ENCODE measurements at places on chromosomes 3 and 15.

GRCh38 chr15:33735637-33736247, 232.6 kb upstream of the CHRM5 start:
- no peak for DNase-seq

DNA sequence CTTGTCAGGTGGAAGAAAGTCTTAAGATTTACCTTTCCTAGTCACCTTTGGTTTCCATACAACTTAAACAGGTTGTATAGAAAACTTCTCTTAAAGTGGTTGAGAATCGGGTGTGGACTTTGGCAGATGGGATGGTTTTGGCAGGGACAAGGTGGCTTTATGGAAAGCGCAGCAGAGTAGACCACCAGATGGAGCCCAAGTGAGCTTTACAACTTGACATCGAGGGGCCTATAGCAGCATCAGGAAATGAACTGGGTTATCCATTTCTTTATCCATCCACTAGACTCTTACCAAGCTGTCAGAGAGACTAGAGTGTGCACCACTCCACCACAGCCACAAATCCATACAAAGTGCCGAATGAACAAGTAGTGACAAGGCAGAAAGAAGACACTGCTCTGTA, 85.3 kb upstream of the MBNL1 start:
- no peak for DNase-seq

DNA sequence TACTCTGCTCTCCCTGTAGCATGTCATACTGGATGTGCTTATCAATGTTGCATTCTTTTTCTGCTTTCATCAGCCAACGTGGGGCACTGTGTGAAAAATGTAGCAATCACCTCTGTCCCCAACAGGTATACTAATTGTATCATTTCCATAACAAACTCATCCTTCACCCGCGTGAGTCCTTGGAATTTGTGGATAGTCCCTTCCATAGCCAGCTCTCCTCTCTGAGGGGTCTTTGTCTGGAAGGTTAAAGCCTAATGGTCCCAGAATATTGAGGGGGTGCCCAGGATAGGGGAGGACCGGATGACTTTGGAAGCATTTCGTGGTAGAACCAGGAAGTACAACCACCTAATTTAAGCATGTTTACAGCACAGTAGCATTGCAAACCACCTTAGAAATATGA, 124.6 kb downstream of the FOXB1 start:
- no peak for DNase-seq

DNA sequence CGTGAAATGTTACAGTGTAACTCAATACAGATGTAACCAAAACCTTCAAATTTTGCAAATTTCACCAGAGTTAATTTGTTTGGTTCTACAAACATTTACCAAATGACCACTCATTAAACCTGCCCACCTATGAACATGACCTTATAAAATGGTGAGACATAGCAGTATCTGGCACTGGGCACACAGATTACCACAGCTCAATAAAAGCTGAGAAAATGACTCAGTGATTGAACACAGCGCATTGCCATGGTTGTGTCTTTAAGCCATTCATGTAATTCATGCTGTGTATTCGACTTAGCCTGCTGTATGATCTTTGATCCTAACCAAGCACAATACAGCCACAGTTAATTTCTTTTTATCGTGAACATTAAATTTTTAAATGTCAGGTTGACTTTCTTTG, 11.3 kb downstream of the PPARG start:
- DNase-seq: no peak

DNA sequence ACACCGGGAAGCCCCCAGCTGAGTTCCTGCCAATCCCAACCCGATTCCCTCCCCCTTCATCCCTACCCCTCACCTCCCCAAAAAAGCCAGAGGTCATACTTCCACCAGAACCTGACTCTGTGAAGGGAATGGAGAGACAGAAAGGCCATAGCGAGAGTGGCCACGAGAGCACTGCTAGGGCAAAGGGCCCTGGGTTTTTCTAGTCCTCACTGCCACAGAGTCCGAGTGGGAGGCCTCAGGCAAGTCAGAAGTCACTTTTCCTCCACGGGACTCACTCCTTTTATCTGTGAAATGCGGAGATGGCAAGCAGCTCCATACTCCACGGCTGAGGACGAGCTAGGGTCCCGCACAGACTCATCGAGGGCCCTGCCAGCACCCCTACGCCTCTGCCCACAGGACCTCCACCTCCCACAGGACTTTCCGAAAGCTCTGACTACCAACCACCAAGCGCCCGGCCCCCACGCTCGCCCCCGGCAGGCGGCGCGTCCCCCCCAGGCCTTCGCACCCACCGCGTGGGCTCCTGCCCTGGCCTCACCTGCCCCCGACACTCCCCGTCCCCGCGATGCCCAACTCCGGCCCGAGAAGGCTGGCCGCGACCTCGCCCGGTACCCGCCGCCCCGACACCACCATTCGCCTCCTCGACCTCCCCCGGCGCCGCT, 792 bp downstream of the ATP13A3 start:
- DNase-seq: peak; percentile 37

DNA sequence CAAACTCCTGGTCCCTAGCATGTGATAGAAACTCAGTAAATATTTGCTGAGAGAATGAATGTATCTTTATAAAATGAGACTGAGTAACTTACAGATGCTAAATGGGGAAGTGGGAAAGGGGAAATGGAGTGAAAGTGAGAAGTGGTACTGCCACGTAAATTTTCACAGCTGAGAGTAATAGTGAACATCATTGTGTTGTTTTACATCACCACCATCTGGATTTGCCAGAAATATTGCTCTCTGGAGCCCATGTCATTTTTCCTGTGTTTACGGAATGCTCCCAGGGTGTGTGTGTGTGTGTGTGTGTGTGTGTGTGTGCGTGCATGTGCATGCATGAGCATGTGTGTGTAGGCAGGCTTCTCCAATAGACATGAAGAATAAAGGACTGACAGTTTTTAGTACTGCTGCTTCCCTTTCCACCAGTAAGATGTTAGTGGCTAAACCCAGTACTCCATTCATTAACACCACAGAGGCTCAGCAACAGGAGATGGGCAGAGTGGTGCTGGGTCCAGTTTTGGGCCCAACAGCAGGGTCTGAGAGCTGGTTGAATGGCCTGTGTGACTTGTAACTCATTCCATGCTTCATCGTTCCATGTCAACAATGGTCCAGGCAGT, 57.3 kb downstream of the DIPK2A start:
- DNase-seq: no peak

GRCh38 chr3:166696103-166696502, 684.0 kb downstream of the ZBBX start:
- DNase-seq: no peak

- no peak for DNase-seq
These were observed 542 bp downstream of the INKA1 start for GRCh38 chr3:49803465-49804140.

GRCh38 chr3:53142986-53143385, 12.8 kb upstream of the RFT1 start:
- no peak for DNase-seq

DNA sequence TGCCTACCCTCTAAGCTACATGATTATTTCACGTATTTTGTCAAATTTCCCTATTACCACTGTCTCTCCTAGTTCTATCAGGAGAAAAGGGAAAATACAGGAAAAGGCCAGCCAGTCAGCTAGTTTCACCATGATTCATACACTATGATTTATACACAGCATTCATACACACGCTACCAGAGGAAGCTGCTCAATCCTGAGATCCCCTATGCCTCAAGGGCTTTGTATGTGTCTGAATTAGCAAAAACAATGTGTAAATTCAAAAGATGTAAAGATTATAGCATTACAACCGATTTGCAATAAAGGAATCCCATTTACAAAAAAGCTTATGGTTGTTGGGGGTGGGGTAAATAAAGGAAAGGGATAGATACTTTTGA, 3.1 kb upstream of the ACKR4 start:
- no peak for DNase-seq

DNA sequence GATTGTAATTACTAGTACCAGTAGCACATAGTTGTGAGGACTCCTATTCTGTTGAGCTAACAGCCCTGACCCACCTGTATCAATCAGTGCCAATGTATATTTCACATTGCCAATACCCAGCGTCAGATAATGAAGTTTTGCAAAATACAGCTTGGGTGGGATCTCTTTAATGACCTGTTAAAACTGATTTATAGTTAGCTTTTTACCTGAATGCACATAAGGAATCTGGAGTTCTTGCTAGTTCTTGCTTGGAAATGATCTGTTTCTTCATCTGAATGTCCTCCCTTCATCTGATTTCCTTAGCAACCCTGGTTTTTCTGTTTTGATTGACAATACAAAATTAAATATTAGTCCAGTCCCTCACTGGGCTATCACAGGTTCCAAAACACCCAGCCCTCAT, 62.8 kb downstream of the LIPC start:
- DNase-seq: no peak

GRCh38 chr15:31340047-31340446, 13.4 kb downstream of the KLF13 start:
- DNase-seq: no peak

- no peak for DNase-seq
These were observed 113.8 kb upstream of the STRIT1 start for GRCh38 chr3:155407331-155407730.

- no peak for DNase-seq
These were observed 74.2 kb downstream of the NMD3 start for GRCh38 chr3:161295325-161295724.

- no peak for DNase-seq
These were observed 108.9 kb upstream of the TRIM42 start for GRCh38 chr3:140568842-140569520.

- no peak for DNase-seq
These were observed 142.1 kb upstream of the LRTM1 start for GRCh38 chr3:55069950-55070349.

- DNase-seq: no peak
These were observed 478 bp downstream of the GPR15 start for GRCh38 chr3:98532275-98532637.

GRCh38 chr15:41424809-41425208, 7.9 kb downstream of the RTF1 start:
- no peak for DNase-seq

DNA sequence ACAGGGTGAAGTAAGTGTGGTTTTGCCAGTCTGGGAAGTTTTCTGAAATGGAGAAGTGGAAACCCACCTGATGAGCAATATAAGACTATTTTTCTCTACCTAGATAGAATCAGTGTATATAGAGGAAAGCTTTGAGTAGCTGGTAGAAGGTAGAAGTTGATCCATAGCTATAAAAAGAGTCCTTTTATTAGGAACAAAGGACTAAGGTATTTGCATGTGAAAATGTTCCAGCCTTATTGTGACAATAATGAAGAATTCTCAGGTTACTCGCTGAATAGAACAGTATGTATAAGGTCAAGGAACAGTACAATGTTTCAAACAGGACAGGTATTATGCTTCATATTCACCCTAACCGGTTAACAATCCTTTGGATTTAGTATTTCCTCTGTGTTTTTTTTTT, 972.2 kb downstream of the OTOL1 start:
- no peak for DNase-seq

DNA sequence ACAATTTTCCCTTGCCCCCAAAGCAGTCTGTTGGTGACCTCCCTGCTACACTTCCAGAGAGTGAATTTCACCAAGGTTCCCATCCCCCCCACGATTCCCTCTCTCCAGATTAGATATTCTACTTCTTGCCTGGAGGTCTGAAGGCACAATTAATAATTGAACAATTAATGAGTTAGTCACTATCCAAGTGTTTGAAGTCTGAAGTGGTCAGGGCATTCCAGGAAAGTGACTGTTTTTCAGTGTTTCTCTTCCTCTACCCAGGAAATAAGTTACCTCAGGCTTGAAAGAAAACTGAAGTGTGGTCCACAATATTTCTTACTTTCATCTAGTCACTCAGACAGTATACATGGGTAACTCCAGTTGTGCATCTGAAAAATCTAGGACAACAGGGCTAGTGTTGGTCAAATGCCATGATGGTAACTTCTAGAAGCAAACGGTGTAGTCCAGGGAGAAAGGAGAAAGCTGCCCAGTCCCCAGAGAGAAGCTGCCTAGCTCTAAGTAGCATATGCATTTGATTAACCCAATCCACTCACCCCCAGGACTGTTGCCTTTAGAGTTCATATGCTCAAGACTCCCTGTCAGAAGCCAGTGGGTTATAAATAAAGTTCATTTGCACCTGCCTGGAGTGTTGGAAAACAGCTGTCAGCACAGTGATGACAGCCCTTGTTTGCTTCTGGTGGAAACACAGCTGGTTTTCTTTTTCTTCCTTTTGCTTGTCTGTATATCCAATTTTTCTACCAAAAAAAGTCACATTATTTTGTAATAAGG, 2.3 kb upstream of the TM4SF4 start:
- no peak for DNase-seq

- no peak for DNase-seq
These were observed 18.8 kb downstream of the ATG7 start for GRCh38 chr3:11290743-11291680.

DNA sequence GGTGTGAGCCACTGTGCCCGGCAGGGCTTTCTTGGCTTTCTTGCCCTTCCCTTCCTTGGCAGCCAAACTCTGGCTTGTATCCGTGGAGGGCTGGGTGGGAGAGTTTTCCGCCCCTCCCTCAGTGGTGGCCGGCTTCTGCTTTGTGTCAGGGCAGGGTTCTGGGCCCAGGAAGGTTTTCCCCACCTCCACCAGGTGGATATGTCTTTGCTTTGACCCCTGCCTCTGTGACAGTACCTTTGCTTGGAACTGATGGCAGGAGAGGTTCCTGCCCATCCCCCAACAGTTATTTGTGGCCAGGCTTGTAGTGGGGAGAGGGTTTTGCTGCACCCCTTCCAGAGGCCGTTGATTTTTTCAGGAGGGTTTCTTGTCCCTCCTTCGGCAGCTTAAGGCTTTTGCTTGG, 24.3 kb downstream of the CSPG5 start:
- DNase-seq: no peak

DNA sequence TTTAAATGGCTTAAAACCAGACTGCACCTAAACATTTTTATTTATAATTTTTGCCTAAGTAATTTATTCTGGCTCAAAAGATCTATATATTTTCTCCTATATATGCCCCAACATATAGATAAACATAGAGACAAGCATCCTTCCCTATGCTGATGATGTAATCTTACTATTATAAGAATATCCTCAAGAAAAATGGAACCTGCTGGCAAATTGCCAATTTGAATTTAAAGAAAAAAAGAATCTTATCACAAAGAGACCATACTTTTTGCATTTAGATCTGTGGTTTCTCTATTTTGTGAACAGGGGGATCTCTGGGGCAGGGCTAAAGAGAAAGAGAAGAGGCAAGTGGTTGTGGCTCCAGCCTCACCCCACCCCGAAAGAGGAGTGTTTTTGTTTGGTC, 107.2 kb upstream of the CMC1 start:
- no peak for DNase-seq

- DNase-seq: no peak
These were observed 31.8 kb downstream of the LPP start for GRCh38 chr3:188185717-188186251.

DNA sequence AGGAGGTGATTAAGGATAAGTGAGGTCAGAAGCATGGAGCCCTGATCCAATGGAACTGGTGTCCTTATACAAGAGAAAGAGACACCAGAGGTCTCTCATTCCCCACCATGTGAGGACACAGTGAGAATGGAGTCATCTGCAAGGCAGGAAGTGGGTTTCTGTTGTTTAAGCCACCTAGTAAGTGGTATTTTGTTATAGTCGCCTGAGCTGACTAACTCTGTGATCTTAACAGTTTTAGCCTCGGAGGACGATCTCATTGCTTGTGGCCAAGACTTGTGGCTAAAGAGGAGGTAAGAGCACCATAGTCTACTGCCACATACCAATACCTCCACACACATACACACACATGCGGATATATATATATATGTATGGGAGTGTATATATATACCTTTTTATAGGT, 73.8 kb downstream of the MCTP2 start:
- no peak for DNase-seq

- DNase-seq: no peak
These were observed 80.6 kb downstream of the PGPEP1L start for GRCh38 chr15:98927022-98927421.

Measured in stimulated activated CD4-positive, alpha-beta T cell treated with anti-CD3 and anti-CD28 coated beads, TNF-alpha, amount 100 ng/mL, for 1 hour (primary cell).